ENCODE measurements at places on chromosomes 16 and 17.

DNA sequence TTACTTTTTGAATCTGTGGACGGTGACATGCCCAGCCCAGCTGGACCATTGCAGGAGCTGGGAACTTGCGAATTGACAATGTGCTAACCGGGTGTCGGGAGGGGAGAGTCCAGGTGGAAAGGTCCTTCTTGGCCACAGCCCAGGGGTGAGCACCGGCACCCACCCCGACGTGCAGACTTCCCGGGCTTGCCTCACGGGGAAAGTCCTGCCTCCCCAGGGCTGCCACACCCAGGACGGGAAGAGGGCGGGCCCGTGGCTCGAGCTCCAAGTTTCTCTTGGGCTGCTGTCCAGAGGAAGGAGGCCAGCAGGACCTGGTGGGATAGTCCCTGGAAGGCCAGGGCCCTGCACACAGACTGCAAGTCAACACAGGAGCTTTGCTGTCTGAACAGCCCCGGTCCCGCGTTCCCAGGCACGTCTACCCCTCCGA is 17.7 kb downstream of the CARD14 start:
- no peak for DNase-seq

GRCh38 chr16:88505405-88506082 is 52.5 kb downstream of the ZFPM1 start:
- peak; percentile 74 for DNase-seq

DNA sequence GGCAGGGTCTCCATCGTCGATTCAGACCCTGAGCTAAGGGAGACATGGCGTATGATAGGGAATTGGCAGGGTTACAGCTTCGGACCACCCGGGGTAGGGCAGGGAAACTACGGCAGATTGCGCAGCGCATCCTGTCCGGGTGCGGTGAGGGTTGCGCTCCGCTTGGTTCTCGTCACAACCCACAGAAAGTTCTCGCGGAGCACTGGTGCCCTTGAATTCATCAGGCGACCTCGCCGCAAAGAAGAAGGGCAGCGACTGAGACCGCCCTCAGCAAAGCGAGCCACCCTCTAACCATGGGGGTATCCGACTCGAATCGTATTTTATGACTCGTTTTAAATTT is 1.2 kb downstream of the HS3ST3B1 start:
- peak; percentile 65 for DNase-seq

- peak; percentile 64 for DNase-seq
Observed at GRCh38 chr17:7238420-7239090, 702 bp downstream of the PHF23 start.

DNA sequence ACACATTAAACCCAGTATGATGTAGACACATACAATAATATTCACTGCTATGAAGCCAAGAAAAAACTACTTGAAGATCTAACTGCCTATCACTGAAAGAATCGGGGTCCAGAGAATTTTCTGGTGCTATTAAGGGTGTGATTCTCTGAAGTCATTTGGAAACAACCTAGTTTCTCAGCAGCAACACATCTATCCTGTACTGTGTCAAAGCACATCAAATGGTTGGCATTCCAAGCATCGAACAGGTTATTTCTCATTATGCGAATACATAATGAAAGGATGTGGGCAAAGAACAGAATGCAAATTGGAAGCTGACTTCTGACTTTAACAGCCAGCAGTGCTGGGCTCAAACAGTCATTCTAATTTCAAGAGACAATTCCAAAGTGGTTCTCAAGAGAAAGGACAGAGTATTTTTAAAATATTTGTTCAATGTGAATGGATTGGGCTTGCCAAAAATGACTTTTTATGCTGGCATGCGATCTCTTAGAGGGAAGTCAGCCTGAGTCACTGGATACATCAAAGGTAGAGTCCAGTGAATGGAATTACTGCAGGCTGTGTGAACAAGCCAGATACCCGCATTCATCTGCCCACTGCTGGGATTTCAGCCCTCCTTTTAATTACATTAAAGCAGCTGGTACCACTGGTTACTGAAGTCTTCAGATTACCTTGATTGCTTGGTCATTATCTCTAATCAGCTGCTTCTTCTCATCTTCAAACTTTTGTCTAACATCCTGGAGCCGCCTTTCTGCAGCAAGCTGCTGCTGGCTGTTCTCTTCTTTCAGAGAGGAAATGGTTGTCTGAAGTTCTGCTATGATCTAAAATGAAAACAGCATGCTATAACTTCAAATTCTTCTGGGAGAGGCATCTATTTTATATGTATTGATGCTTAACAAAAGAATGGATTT is 181.2 kb upstream of the AXIN2 start:
- DNase-seq = no peak

GRCh38 chr17:74860872-74861661 is 1.4 kb upstream of the GRIN2C start:
- no peak for DNase-seq

DNA sequence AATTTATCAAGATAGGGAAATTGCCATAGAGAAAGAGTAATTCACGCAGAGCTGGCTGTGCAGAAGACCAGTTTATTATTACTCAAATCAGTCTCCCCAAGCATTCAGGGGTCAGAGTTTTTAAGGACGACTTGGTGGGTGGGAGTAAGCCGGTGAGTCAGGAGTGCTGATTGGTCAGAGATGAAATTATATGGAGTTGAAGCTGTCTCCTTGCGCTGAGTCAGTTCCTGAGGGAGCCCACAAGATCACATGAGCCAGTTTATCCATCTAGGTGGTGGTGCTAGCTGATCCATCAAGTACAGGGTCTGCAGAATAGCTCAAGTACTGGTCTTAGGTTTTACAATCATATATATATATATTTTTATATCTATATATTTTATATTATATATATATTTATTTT is 6.0 kb upstream of the AQP8 start:
- no peak for DNase-seq

GRCh38 chr17:80122026-80122575 is 20.7 kb downstream of the GAA start:
- no peak for DNase-seq

DNA sequence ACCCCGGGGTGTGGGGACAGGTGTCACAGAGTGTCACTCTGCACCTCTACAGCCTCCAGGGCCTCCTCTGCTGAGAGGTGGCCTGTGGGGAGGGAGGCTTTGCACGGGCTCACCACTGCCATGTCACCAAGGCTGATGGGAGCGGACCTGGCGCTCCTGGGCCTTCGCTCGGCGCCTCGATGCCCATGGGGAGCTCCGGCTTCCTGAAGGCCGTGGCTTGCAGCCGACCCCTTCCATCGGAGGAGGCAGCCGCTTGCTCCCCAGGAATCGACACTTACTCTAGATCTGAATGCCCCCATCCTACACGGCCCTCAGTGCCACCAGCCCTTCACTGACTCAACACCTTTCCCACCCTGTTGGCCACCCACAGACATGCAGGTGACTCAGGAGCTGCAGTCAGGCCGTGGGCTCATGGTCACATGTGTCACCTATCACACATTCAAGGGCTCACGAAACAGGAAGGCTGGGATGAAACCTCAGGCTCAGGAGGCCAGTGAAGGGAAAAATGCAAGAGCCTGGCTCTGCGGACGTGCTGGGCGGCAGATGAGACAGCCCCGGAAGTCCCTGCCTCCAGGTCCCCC is 11.9 kb downstream of the LGALS3BP start:
- no peak for DNase-seq

DNA sequence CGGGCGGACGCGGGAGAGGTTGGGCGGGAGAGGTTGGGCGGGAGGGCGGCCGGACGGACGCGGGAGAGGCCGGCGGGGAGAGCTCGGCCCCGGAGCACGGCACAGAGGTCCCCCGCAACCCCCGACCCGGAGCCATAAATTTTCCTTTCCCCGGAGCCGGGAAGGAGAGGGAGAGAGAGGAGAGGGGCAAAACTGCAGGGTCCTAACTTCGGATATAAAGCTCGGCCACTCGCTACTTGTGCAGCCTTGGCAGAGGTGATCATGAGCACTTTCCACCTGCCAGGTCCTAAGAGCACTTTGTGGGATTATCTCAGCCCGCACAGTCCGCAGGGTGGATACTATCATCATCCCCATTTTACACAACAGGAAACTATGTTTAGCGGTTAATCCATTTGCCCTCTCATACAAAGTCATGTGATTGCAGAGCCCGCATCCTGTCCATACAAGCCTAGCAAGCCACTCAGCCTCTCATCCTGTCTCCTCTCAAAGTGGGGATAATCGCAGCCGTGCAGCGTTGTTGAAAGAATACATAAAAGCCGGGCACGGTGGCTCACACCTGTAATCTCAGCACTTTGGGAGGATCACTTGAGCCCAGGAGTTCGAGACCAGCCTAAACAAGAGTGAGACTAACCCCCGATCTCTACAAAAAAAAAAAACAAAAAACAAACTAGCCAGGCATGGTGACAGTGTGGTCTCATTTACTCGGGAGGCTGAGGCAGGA is 780 bp upstream of the DCAKD start:
- DNase-seq = peak; percentile 27

Measured in CD4-positive, alpha-beta T cell treated with Interleukin-15 for 1 hour (primary cell).